ENCODE measurements at places on chromosomes 6 and 20.

DNA sequence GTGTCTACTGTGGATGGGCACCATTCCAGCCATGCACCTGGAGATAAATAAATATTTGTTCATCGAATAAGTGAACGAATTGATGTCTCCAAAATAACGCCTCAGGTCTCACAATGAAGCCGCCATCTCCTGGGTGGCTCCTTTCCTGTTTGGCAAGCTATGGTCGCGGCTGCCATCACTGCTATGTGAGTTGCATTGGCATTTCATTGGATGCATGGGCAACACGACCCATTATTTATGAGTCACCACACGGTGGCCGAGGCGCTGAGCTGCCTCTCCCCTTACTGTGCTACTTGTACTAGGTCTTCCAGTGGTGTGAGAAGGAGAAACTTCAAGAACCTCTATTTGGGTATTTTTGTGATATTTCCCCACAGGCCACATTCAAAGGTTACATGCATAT, 21.3 kb upstream of the PDE10A start:
- no peak for DNase-seq

DNA sequence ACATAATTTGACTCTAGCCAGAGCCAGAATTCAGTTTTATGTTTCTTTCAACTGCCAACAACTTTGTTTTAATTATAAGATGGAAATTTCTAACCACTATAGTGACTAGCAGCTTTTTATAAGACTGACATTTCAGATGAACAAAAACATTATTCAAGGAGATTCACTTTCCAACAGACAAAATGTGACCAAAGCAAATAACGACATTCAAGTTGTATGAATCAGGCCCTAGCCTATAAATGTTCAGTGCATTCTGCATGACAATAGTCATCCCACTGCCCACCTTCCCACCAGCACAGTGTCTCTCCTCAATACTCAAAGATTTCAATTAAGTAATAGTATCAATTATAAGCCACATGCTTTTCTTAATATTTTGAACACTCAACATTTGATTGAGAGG, 200.7 kb downstream of the KHDC1L start:
- no peak for DNase-seq

- DNase-seq, result no peak
These were observed 538.0 kb upstream of the ID4 start for GRCh38 chr6:19299129-19299528.

- DNase-seq, result no peak
These were observed 1065.0 kb downstream of the EPHA7 start for GRCh38 chr6:92354270-92354829.

GRCh38 chr6:43668151-43669028, 19.2 kb downstream of the MRPS18A start:
- DNase-seq, result peak; percentile 10

DNA sequence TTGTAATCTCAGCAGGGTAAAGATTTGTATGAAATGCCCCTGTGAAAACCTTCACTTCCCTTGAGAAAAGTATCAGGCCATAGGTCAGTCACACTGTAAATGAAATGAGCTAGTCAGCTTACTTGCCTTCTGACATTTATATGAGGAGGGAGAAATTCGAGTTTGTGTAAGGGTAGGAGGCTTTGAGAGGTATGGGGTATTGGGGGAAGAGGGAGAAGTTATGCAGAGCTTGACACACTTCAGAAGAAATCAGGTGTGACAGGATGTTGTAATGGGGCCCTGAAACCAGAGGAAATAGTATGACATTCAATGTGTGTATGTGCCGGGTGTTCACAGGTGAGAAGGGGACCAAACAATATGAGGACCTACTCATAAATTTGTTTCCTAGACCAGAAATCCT, 64.2 kb upstream of the CCN6 start:
- no peak for DNase-seq

GRCh38 chr6:31396422-31397152, 6.8 kb upstream of the MICA start:
- DNase-seq, result peak; percentile 73

DNA sequence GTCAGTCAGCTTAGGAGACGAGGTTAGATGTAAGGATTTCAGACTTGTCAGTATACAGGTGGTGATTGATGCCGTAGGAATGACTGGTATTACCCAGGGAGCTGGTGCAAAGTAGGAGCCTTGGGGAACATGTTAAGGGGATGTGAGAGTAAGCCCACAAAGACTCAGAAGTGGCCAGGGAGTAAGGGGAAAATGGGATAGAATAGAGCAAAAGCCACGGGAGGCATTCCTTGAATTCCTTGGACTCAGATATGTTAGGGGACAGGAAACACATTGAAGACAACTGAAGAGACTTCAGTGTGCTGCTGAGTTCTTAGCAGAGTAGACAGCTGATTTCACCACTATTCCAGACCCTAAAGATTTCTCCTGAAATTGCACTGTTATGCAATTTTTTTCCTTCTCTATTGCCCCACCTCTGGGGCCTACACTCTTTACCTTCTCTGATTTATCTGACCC, 1.2 kb upstream of the ACAT2 start:
- DNase-seq, result no peak

DNA sequence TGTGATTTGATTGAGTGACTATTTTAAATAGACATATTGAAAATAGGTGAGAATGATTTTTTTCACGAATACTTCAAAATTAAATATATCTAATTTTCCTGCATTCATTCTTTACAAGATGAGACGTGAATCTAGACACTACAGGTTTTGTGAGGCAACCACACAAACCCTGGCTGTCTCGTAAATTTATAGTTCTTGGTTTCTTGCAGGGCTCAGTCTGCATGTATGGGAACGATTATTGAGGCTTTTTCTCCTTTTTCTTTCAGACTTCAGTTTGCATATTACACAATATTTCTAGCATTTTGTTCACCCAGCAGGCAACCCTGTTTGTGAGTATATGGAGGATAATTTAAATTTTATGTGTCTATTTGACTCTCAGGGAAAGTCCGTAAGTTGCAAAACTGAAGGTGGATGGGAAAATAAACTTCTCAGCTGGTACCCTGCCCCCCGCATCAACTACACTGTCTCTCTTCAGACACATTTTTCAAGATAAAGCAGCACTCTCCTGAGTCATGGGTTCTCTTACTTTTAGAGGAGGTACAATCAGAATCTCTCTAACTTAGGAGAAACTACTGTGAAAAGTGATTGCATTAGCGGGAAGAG, 1349.3 kb downstream of the GRIK2 start:
- no peak for DNase-seq

GRCh38 chr20:50203951-50204937, 13.6 kb downstream of the CEBPB start:
- DNase-seq, result no peak

Measured in stimulated activated CD8-positive, alpha-beta memory T cell treated with anti-CD3 and anti-CD28 coated beads, Interleukin-4, amount 100 ng/mL, for 1 hour (primary cell).